ENCODE measurements at places on chromosomes 12 and 14.

DNA sequence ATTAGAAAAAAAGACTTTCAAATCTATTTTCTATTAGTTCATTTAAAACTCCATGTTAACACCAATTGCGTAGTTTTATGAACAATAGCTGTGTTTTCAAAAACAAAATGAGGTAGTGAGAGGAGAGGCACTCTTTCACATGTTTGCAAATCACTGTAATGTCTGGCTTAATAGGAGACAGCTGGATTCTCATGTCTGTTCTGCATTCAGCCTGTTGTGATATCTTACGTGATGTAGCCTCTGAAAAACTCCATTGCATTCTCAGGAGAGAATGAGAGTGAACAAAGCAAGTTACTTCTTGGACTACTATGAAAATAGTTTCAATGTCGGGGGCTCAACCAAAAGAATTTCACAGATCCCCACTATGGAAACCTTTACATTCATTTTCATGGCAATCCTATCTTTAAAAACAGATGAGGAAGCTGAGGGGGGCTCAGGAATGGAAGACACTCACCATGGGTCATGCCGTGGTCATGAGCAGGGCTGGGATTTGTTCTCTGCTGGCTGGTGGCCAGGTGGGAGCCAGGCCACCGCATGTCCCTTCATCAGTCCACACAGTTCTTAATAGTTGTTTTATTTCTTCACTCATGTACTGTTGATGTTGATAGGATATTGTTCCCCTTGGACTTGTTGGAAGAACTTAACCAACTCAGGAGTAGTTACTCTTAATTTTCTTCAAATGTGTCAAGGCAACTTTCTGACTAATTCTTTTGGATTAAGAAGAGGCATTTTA lies 346.2 kb upstream of the FAR2 start:
- no peak for DNase-seq

GRCh38 chr12:109346920-109347319 lies 780 bp upstream of the MYO1H start:
- DNase-seq: no peak

DNA sequence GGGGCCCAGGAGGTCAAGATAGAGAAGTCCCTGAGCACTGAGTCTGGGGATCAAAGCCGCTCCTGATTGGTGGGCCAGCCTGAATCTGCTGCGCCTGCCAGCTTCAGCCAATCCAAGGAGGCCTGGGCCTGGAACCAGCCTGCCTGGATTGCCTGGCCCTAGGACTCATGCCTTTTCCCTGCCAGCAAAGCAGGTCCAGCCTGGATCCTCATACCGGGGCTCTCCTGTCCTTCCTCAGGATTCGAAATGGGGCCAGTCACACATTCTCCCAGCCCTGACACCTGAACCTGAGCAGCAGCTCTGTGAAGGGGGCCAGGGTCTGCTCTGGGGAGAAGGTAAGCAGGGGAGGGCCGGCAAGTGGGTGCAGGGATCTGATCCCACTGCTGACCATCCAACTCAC lies 81.9 kb downstream of the NINJ2 start:
- no peak for DNase-seq

DNA sequence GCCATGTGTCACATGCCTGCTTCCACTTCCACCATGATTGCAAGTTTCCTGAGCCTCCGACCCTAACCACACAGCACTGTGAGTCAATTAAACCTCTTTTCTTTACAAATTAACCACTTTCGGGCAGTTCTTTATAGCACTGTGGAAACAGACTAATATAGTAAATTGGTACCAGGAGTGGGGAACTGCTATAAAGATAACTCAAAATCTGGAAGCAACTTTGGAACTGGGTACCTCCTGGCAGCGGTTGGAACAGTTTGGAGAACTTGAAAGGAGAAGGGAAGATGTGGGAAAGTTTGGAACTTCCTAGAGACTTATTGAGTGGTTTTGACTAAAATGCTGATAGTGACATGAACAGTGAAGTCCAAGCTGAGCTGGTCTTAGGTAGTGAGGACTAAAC lies 436.1 kb downstream of the TMEM121 start:
- no peak for DNase-seq

DNA sequence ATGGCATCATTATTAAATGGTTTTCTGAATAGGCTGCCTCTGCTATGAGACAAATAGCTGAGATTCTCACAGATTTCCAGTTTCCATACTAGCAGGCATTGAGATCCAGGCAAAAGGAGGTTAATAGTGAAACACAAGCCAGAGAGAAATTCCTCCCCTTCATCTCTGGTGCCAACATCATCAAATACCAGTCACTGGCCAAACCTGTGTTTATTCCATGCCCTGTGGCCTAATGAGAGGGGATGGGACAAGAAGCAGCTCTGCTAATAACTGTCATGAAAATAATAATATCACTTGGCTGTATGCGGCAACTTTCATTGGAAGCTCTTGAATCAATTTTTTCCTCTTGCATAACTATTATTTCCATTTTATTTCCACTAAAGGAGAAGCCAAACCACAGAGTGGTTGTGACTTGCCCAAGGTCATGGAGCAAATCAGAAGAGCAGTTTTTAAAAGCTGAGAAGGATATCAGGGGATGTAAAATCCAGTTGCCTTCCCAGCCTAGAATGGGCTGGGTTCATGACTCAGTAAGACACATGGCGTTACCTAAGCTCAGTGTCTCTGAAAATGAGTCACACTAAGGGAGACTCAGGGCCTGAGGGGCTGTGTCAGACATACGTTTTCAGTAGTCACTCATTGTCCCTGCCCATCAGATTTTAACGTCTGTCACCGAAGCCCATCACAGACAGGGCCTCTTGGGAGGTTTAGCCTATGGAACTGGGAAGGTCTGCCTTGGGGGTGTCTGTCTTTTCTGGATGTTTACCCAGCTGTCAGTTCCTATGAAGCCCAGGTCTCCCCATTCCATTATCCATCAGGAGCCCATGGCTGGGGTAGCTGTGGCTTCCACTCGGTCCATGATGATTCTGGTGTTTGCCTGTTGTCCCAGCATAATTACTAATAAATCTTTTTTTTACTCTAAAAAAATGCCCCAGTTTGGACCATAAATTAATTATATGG lies 208.8 kb upstream of the EEA1 start:
- no peak for DNase-seq

DNA sequence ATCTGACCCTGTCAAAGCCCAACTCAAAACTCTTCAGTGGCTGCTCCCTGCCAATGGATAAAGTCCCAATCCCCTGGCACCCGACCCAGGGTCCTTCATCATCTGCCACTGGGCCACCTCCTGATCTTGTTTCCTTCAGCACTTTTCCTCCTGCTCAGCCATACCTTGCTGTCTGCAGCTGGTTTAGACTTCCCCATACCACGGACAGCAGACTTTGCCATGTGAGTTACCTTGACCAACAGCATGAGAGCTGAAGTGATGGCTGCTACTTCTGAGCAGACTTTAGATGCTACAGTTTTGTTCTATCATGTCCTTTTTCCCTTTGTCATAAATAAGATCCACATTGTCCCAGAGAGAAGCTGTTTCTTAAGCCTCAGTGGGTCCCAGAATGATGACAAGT lies 33.3 kb upstream of the STON2 start:
- no peak for DNase-seq

DNA sequence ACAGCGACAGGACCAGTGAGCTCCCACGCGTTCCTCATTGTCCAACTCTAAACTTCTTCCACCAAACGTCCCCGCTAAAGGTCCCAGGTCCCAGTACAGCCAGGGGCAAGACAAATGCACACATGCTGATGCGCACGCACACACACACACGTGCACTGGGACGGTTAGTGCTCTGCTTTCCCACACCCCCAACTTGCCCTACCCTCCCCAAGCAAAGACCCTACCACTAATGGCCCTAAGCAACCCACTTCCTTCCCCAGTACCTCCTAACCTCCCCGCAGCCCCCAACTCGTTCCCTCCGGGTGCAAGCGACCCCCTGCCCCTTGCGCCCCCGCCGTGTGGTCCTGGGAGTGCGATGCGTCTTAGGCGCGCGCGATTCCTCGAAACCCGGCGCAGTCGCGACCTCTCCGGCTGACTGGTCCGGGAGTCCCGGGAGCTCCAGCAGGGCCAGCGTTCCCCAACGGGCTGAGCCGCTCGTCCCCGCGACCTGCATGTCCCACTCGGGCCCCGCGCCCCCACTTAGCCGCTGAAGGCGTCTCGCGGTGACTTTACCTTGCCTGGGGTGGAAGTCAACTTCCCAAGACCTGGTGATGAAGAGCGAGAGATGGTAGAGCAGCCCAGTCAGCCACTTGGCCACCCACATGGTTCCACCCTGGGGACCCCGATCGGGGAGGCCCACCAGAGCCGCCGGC lies 578 bp downstream of the ADAMTS20 start:
- DNase-seq: no peak

DNA sequence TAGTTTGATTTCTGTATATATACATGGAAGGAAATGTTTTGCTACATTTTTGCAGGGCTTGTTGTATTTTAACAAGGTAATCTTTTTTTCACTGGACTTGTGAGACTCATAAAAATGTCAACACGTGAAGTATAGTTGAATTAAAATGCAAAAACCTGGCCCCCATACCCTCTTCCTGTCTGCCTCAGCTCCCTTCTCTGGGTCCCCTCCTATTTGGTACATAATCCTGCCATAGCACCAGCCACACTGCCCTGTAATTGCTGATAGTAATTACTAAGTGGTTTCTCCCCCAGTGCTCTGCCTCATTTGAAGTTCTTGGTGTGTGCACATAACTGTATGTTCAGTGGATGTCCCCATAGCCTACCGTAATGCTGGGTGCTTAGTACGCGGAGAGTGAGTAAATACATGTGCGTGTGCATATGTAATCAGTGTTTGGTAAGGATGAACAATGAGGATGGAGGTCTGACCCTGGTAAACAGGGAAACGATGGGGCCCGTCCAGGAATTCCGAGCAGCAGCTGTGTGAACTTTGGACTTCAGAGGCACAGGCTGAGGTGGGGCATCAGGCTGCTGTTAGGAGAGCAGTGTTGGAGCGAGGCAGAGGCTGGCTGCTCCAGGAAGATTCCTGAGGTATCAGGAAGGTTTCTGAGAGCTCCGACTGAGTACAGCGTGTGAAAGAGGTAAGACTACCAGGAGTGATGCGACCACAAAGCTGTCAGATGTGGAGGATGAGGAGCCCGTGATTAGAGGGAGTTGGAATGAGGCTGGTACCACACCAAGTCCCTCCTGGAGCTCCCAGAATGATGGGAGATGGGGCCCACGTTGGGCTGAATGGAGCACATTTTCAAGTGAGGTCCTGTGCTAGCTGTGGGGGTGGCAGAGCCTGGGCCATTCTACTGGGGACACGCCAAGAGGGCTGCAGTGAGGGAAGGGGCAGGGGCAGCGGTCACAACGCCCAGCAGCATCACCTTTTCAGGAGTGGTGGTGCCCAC lies 106.8 kb downstream of the PELI2 start:
- DNase-seq: no peak

GRCh38 chr12:83537428-83538053 lies 850.8 kb downstream of the TMTC2 start:
- DNase-seq: no peak

GRCh38 chr14:22549324-22549962 lies 39.6 kb downstream of the DAD1 start:
- DNase-seq: no peak
